MCF 10A (cell line): ENCODE measurements at places on chromosomes 4 and X. TPM values are rescaled to one million over a fixed set of nuclear protein-coding genes. Genes with fewer than 3 reads are reported as not detected.

Gene REELD1
- not detected in 2 replicates for total RNA-seq

Gene CSAG1
- not detected in 2 replicates for total RNA-seq

Gene TEC
- 1.1 and 1.6 TPM in 2 replicates for total RNA-seq

Gene TMEM271
- total RNA-seq: not detected in 2 replicates

DNA sequence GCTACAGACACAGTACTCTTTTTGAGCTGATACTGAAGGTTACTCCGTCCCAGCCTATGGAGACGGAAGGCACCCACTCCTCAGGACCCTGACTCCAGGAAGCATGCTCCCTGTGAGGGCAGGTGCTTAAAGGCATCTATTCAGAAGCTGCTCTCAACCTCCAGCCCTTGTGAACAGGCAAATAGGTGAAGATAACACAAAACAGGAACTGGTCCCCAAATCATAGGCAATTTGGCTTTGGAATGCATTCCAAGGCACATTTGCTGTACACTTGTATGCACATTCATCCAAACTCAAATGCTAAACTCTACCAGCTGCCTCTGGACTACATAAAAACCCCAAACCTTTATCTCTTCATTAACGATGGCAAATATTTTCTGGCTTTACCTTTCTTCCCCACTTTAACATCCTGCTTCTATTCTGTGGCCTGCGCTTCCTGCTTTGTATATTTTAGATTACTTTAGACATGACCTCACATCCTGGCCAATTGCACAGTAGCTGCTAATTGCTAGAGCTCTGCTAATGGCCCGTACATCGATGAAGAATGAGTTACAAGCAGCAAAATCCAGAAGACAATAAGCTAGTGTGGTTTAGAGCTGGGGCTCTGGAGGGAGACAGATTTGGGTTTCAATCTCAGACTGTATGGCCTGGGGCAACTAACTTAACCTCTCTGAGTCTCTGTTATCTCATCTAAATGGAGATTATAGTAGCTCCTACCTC lies 3.2 kb downstream of the SEL1L3 start:
- no peak for DNase-seq
- H3K36me3 ChIP-seq: no peaks in the 10 kb centered on the region
- peak overlapping the region; percentile 91 for H3K27ac ChIP-seq
- H3K4me1 ChIP-seq: peaks cover 16% of the 10 kb centered on the region

DNA sequence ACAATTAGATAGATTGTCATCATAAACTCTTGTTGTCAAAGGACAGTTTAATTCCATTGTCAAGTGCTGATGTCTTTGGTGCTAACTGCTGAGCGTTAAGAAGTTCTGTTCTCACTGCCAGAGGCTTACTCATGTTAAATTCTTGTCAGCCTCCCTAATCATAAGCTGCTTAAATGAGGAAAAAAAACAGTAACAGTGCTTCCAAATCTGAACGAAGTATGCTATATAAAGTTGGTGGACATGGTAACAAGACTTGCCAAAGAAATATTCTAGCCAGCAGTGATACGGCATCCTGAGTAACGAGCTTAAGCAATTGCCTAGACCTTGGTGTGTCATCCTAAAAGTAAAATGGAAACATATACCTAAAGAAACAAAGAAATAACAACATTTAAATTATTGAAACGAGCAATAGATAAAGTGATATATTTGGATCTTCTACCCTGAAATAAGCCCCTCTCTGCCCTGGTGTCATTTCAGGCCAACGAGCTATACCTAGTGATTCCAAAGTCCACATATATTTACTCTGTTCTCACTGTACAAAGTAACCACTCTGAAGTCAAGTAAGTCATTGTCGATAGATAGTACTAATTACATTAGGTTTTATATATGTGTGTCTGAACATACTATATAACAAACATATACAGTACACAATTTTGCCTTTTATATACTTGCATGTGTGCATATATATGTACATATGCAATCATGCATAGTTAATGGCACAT lies 339.7 kb upstream of the HS3ST1 start:
- no peak for DNase-seq
- H3K36me3 ChIP-seq: no peaks in the 10 kb centered on the region
- H3K27ac ChIP-seq: no peak overlapping the region
- H3K4me1 ChIP-seq: no peaks in the 10 kb centered on the region
- H3K27me3 ChIP-seq: no peaks in the 10 kb centered on the region

DNA sequence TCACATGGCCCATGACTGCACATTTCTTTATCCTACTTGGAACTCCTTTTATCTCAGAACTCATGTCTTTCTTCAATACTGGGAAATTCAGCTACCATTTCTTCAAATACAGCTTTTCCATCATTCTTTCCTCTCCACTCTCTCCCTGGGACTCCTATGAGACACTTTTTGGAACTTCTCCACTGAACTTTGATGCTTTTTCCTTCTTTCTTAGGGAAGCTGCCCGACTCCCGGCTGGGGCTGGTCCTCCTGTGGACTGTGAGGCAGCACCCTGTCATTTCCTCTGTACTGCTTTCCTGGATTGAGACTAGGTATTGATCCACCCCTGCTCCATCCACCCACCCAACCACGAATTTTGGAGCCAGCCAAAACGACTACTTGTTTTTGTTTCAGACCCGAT lies 40.0 kb downstream of the ZFYVE28 start:
- DNase-seq: no peak
- H3K36me3 ChIP-seq: peaks cover 4% of the 10 kb centered on the region
- H3K27me3 ChIP-seq: peaks cover 12% of the 10 kb centered on the region
- H3K27ac ChIP-seq: no peak overlapping the region
- H3K4me1 ChIP-seq: no peaks in the 10 kb centered on the region
- no peak overlapping the region for H3K4me3 ChIP-seq

DNA sequence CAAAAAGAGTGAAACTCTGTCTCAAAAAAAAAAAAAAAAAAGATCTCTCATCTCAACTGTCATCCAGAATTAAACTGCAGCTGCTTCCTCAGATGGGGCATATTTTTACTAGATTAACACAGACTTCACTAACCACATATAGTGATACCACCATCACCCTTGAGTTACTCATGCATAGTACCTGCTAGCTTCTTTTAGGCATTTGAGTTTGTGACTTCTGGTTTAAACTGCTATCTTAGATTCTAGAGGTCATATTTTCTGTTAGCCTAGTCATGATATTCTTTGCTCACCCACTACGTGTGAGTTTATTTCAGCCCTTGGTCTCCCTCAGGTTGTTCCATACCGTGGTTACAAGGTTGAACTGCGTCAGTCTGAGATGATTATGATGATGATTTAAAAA lies 154.9 kb upstream of the BMP3 start:
- H3K36me3 ChIP-seq: no peaks in the 10 kb centered on the region
- DNase-seq: no peak
- H3K27ac ChIP-seq: no peak overlapping the region
- H3K4me1 ChIP-seq: no peaks in the 10 kb centered on the region

GRCh38 chr4:157664726-157665125 lies 444.2 kb downstream of the GRIA2 start:
- peak; percentile 51 for DNase-seq
- no peaks in the 10 kb centered on the region for H3K36me3 ChIP-seq
- H3K4me3 ChIP-seq: no peak overlapping the region
- H3K27ac ChIP-seq: no peak overlapping the region

DNA sequence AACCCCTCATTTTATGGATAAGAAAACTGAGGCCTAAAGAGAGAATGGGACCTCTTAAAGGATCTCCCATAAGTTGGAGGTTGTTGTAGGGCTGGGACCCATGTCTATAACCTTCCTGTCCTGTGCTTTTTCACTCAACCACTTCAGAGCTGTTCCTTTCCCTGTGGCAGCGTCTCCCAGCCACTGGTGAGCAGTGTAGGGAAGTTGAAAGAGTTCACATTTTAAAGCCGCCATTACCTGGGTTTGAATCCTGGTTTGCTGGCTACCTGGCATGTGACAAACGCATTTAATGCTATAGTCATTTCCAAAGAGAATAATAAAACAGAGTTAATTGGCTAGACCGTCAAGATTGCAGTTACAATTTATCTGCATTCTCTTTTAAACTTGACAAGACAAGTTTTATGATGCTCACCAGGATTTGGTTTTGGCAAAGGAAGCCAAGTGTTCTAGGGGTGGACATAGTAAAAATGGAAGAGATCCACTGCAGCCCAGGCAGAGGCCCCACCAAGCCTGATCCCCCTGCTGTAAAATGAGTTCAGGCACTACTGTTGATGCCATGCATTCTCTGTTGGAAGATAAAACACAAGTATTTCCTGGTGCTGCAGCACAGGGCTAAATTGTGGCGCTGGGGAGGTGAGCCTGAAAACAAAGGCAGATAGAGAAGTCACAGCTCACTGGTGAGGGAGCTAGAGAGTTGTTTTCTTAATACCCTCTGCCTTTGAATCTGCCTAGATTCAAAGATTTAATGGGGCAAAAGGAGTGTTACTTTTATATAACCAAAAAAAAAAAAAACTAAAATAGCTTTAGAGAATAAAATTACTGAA lies 218.7 kb downstream of the NWD2 start:
- no peaks in the 10 kb centered on the region for H3K36me3 ChIP-seq
- H3K27me3 ChIP-seq: no peaks in the 10 kb centered on the region
- H3K4me3 ChIP-seq: no peak overlapping the region
- DNase-seq: no peak
- H3K4me1 ChIP-seq: no peaks in the 10 kb centered on the region

DNA sequence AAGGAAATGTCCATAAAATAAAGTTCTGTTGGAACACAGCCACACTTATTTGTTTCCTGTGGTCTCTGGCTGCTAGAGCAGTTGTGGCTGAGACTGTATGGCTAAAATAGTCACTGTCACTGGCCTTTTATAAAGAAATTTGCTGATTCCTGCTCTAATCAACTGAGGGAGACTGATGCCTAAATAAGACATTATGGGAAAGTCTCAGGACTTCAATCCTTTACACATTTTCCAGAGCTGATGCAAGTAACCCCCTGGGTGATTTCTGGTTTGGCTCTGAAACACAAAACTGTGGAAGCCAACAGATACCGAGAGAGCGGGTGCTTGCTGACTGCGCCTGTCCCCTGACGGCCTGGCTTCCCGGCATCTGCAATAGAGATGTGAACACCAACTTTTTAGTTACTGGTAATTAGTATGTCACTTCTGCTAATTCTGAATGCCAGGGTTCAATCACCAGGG lies 64.0 kb downstream of the POLR2B start:
- H3K27me3 ChIP-seq: no peaks in the 10 kb centered on the region
- H3K4me3 ChIP-seq: no peak overlapping the region
- no peak overlapping the region for H3K27ac ChIP-seq
- DNase-seq: no peak

DNA sequence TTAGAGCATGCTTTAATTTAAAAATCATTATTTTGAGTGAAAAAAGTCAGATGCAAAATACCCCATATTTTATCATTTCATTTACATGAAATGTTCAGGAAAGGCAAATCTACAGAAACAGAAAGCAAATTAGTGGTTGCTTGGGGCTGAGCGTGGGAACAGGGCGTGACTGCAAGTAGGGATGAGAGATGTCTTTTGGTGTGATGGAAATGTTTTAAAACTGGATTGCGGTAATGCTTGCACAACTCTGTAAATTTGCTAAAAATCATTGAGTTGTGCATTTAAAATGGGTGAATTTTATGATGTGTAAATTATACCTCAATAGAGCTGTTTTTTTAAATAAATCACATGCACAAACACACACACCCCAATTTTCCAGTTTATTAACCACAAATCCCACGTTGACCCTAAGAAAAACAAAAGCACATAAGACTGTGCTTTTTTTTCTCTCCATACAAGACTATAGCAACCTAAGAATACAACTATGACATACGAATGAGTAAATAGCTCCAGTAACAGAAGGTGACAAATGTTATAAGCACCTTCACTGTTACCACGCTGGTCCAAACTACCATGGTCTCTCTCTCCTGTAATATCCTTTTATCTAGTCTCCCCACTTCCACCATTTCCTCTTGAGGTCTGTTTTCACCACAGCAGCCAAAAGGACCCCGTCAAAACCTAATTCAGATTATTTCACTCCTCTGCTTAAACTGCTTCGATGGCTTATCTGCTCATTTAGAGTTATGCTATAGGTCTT lies 37.2 kb downstream of the FRMD7 start:
- H3K27me3 ChIP-seq: peaks cover 63% of the 10 kb centered on the region
- no peak overlapping the region for H3K4me3 ChIP-seq
- H3K36me3 ChIP-seq: no peaks in the 10 kb centered on the region
- no peak for DNase-seq
- H3K4me1 ChIP-seq: peaks cover 6% of the 10 kb centered on the region

DNA sequence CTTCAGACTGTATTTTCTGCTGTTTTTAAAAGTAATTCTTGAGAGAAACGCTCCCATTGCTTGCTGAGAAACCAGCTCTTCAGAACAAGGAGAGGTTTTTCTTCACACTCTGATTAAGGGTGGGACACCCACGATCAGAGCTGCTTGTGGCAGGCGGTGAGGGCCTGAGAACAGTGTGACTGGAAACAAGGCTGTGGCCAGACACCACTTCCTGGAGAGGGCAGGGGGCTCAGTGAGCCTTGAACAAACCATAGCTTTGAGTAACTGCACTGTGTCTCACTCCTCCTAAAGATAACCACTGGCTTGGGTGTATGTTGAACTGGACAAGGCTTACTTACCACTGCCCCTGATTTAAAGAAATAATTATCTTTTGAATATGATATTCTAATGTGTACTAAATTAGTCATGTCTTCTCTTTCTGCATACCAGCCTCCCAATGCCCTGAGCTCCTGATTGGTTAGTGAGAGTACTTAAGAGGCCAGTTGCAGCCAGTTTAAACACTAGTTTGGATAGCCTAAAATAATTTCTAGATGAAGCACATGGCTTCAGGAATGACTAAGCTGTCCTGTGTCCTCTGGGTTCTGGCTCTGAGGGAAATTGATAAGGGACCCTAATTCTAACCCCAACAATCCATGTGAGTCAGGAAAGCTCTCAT lies 3.7 kb upstream of the GPR82 start:
- H3K4me1 ChIP-seq: no peaks in the 10 kb centered on the region
- peaks cover 57% of the 10 kb centered on the region for H3K27me3 ChIP-seq
- no peak overlapping the region for H3K27ac ChIP-seq
- no peak overlapping the region for H3K4me3 ChIP-seq

GRCh38 chr4:54228546-54228945 lies 547 bp upstream of the PDGFRA start:
- H3K27me3 ChIP-seq: peaks cover 26% of the 10 kb centered on the region
- DNase-seq: no peak
- H3K36me3 ChIP-seq: no peaks in the 10 kb centered on the region
- peaks cover 6% of the 10 kb centered on the region for H3K4me1 ChIP-seq

DNA sequence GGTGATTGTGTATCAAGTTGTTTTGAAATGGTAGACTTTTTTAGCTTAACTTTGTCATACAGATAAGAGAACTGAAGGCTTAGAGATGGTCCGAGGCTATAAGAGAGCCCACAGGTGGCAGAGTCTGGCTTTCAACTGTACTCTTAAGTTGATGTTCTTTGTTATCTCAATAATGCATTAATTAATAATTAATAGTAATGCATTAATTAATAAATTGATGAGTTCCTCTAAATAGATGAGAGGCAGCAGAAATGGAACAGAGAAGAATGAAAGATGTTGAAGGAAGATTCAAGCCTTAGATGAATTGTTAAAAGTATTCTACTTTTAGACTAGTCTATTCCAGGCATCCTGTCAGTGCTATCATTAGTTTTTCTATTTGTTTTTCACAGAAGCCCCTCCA lies 22.4 kb downstream of the NUDT9 start:
- no peak for DNase-seq
- peaks cover 46% of the 10 kb centered on the region for H3K36me3 ChIP-seq
- no peak overlapping the region for H3K4me3 ChIP-seq
- H3K4me1 ChIP-seq: no peaks in the 10 kb centered on the region

GRCh38 chrX:13658602-13659001 lies 5.7 kb downstream of the TCEANC start:
- H3K27me3 ChIP-seq: peaks cover 12% of the 10 kb centered on the region
- H3K4me1 ChIP-seq: peaks cover 10% of the 10 kb centered on the region
- DNase-seq: peak; percentile 79
- peaks cover 14% of the 10 kb centered on the region for H3K36me3 ChIP-seq
- H3K27ac ChIP-seq: peak overlapping the region; percentile 23
